ENCODE measurements at places on chromosomes 13 and 19.

DNA sequence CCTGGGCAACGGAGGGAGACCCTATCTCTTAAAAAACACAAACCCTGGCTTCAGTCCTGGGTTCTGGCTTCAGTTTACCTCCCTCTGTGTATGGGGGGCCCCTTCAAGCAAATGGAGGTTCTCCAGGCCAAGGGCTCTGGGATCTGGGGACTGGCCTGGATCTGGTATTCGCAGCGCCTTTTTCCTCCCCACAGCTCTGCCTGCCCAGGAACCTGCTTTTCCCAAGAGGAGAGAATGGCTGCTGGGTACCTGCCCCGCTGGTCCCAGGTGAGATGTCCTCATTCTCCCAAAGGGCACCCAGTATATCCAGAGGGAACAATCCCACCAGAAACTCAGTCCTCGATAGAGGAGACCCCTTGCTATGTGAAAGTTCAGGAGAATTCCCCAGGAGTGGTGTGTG is 3.2 kb downstream of the ZNF554 start:
- no peak for DNase-seq

GRCh38 chr19:45676851-45677263 is 8.8 kb downstream of the GIPR start:
- no peak for DNase-seq

DNA sequence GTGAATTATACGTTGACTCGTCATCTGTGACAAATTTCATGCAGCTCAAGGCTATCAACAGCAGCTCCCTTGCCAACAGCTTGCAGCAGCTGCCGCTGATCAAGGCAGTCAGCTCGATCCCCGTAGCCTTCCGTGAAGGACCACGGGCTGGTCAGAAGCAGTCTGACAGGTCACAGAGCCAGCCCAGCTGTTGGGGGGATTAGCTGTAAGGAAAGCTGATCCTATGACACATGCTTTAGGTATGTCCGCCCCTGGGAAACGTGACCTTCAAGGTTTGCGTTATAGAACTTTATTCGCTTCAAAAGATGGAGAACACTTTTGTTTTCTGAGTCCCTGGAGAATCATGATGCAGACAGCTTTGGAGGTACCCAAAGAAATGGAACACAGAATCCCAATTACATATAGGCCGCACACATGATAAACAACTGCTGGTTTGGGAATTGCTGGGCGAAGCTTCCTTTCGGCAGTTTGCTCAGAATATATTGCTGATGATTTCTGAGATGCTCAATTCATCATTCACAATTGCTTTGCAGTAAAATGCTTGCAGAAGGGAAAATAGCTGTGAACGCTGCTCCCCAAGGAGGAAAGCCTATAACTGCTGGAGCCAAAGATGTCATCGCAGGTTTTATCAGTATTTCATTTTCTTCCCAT is 62.6 kb upstream of the USP29 start:
- no peak for DNase-seq

DNA sequence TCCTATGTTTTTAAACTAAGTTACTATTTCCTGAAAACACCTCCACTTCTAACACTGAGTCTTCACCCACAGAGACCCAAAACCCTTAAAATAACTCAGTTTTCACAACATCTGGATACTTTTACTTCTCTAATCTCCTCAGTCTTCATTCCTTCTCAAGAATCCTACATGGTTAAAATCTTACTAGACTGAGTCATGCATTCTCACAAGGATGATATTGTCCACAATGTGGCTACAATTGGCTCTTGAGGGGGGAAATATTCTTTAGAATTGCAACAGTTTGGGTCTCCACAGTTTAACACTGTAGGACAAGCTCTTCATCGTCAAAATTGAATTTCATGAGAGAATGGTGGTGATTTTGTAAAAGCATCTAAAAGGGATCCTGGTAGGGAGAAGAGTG is 397.1 kb downstream of the SLITRK5 start:
- DNase-seq, result no peak

- DNase-seq, result no peak
Observed at GRCh38 chr13:107289540-107289939, 721.6 kb upstream of the ARGLU1 start.

GRCh38 chr13:37138169-37138568 is 32.7 kb upstream of the CSNK1A1L start:
- DNase-seq, result no peak
